ENCODE measurements at places on chromosomes 13 and 19.

GRCh38 chr13:51590971-51591627 is 6.8 kb downstream of the WDFY2 start:
- peak; percentile 96 for DNase-seq

- DNase-seq = no peak
These were observed 10.7 kb upstream of the CACNG6 start for GRCh38 chr19:53980539-53981375.

DNA sequence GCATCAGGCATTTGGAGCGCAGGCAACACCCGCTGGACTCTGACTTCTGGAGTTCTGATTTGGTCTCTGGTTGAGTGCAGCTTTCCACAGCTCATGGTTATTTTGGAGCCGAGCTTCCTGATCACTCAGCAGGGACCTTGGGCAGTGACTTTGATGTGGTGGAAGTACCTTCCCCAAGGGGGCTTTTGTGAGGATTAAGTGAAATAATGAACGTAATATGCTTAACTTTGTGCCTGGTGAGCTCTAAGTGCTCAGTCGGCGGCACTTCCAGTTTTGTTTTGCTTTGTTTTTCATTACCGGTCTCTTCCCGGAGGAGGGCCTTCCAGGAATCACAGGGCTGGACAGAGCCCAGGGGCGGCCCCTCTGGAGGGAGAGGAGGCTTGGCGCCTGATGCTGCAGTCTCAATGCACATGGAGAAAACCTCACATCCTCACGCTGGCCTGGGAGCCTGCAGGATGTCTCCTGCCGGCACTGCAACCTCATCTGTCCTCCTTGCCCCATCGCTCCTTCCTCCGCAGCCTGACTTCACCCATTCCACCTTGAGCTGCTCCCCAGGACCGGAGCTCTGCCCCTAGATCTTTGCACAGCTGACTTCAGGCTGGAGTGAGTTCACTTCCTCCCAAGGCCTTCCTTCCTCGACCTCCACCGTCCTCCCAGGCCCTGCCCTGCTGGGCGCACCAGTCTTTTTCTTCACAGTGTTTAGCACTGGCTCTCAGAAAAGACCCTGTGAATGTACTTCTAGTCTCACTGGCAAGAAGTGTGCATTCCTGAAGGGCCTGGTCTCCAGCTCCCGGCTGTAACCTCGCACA is 1.5 kb downstream of the PLEKHF1 start:
- no peak for DNase-seq

- peak; percentile 94 for DNase-seq
These were observed 27.4 kb upstream of the SCEL start for GRCh38 chr13:77507931-77508776.

- no peak for DNase-seq
These were observed 566.3 kb downstream of the LIG4 start for GRCh38 chr13:107649079-107649478.

DNA sequence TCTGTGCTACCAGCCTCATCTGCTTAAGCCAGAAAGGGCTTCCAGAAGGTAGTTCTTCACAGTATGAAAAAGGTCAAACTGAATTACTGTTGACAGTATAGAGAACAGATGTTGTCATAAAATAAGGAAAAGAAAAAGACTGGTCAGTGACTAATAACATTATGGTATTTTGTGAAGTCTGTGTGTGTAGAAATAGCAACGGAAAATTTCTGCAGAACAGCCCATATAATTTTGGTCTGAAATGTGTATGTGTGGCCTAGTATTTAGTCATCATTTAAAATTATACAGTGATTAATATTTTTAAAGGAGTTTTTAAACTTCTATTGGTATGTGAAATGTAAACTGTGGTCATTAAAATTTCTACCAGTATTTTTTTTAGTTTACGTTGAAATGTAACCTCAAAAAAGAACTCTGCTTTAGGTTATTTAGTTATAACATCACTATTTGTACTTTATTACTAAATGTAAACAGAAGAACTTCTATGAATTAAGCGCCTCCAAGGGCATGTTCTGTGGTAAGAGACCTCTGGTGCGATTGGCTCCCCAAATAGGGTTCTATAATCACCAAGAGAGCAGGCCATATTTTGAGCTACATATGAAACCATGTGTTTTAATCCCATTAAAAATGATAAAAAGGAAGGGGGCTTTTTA is 3.3 kb upstream of the GPR183 start:
- peak; percentile 83 for DNase-seq

GRCh38 chr19:30003866-30004265 is 61.8 kb downstream of the URI1 start:
- no peak for DNase-seq

GRCh38 chr13:43127827-43128226 is 104.4 kb downstream of the DNAJC15 start:
- no peak for DNase-seq

GRCh38 chr19:49954092-49954829 is 6.7 kb downstream of the SIGLEC11 start:
- DNase-seq = peak; percentile 10

DNA sequence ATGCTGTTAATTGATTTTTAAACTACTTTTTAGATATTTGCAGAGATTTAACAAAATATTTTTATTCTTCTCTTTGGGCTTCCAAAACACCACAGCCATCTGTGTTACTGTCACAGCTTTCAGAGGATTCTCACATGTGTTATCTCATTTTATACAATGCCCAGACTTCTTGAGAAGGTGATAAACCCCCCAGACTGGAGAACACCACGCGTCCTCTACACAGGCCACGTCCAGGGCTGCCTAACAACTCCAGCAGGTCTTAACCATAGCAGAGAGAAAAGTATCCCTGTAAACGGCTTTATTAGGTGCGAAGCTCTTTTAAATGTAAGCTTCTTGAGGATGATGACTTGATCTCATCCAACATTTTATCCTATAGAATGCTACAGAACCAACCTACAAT is 2.0 kb downstream of the GPR183 start:
- DNase-seq = no peak

- no peak for DNase-seq
These were observed 13.0 kb downstream of the FFAR2 start for GRCh38 chr19:35461060-35461459.

- no peak for DNase-seq
These were observed 29.8 kb downstream of the PNPLA6 start for GRCh38 chr19:7565332-7565731.

- DNase-seq = no peak
These were observed 38.9 kb upstream of the AMER2 start for GRCh38 chr13:25210842-25211569.

DNA sequence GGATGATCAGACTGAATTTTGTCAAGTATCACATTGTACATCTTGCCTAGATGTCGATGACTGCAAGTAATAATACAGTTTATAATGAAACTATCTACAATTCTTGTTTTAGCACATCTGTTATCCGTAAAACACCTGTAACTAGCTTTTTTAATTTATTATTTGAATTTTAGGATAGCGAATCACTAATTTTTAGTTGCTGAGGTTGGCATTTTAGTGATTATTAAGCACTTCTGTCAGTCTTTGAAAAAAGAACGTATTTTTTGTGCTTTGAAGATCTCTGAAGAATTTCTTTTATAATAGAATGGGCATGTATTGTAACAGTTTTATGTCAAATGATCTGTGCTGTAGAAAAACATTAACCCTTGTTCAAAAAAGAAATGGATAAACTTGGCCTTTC is 11.5 kb upstream of the MLNR start:
- DNase-seq = no peak

- no peak for DNase-seq
These were observed 106.7 kb downstream of the KDM4B start for GRCh38 chr19:5075597-5075996.

DNA sequence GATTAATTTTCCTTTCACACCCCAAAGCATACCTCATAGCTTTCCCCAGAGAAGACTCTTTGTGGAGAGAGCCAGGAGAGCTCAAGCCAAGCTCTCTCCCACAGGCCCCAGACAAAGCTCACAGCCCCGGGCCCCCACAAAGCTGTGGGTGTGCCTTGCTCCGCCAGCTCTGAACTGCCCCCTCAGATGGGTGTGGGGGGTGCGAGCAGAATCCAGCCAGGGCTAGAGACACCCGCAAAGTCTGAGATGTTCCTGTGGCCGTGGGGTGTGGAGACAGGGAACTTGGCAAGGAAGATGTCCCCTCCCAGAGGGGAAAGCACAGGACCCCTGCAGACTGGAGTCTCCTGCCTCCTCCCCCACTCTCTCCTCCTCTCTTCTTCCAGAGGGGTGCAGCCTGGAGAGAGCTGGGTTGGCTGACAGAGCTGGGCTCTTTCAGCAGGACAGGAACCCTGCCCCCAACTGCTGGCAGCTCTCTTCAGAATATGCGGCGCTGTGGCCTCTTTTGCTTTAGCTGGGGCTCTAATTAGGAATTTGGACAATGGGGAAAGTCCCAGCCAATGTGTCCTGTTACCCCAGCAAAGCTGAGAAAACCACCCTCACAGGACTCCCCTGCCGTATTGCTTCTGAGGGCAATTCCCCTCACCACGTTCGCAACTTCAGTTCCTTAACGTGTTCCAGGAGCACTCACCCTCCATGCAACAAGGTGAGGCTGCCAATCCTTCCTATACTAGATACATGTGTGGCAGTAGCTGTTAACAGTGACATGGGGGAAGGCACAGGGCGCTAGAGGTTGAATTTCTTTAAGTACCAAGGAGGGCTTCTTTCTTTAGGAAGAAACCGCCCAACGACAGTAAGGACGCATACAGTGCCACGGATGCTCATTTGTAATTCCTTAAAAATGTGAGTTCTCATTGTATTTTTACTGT is 170.0 kb downstream of the COL4A1 start:
- no peak for DNase-seq

DNA sequence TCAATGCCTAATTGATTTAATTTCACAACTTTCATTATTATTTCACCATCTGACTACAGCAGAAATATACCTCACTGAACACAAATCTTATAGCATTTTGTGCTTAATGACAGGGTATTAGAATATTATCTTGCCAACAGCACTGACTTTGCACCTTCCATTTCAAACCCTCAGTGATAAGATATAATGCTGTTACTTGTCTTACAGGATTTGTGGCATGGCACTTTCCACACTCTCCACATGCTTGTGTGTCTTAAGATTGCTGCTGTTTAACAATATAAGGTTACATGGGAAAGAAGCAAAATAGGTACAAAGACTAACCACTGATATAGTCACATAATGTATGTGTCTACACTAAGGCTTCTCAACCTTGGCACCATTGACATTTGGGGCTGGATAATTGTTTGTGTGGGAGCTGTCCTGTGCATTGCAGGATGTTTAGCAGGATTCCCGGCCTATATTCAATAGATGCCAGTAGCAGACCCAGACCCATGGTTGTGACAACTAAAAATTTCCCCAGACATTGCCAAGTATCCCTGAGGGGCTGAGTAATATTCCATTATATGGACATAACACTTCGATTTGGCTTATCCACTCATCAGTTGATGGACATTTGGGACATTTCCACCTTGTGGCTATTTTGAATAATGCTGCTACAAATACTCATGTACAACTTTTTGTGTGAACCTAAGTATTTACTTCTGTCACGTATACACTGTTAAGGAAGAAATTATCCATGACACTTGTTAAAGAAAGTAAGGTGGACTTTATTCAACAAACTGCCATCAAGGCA is 5.7 kb upstream of the DIAPH3 start:
- DNase-seq = no peak

DNA sequence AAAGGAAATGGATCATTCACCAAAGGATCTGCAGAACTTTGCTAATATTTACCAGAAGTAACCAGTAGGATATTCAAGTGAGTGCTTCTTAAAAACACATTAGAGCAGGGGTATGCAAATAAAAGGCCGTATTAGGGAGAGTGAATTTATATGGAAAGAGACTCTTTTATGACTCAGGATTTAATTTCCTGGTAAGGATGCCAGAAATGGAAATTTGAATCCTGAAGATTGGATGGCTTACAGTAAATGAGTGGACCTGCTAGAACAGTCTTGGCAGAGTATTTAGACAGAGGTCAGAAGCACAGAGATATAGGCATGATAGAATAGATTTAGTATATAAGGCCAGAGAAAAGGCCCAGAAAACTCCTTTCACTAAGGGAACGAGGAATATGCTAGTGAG is 201.6 kb downstream of the SLITRK5 start:
- DNase-seq = no peak

- DNase-seq = no peak
These were observed 670 bp downstream of the BSPH1 start for GRCh38 chr19:47991191-47991808.

DNA sequence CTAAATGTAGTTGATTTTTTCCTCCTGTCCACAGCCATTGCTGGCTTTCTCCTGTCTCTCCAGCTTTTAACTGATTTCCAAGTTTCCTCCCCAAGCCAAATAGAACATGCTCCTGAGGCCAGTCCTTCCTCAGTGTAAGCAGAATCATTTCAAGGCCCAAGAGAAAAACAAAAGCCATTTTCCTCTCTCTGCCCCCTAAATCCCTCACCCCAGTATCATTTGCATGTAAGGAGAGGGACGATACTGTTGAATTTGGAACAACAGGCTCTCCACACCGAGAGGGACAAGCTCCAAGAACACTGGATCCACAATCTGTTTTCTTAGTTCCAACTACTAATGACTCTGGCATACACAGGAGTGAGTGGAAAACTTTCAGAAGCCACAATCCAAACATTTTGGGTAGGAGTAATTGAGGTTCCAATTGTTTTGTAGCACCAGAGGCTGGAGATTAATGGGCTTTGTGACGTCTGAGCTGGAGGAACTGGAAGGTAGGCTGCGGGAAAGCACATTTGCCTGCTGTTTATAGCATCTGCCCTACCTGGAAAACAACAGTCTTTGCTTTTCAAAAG is 156.8 kb downstream of the FLT1 start:
- DNase-seq = no peak

DNA sequence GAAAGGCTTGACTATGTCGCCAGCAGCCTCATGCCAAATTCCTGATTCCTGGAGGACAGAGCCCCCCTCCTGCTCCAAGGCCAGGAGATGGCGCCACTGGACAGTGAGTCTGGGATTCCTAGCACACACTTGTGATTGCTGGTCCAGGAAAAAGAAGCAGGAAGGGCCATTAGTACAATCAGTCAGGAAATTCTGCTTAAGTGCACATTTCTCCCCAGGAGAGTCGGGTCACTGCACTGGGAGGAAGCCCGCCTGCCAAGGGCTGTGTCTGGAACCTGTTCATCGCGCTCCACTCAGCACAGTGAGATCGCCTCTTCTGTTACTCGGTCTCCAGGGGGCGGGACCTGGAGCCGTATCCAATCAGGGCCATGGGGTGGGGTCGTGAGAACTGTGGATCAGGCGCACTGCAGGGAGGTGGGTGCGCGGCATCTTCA is 65.1 kb downstream of the ZNF823 start:
- DNase-seq = no peak

- DNase-seq = peak; percentile 42
These were observed 290.0 kb downstream of the MZT1 start for GRCh38 chr13:72437458-72437857.

DNA sequence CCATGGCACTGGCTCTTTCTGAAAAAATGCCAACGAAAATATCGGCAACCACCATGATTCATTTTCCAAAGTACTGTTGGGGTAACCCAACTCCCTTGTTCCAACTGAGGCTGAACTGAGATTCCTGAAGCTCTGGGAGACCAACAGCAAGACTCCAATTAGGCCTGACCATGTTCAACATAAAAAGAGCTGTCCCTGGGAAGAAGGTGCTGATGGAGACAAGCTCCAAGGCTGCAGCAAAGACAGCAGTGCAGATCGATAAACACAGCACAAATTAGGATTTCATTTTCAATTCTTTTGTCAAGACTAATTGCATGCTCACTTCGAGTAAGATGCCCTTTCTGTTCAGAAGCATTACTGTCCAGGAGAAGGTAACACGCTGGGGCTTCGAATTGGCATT is 968.0 kb downstream of the UQCRFS1 start:
- DNase-seq = no peak
